ENCODE measurements at places on chromosomes 2 and 18.

GRCh38 chr2:55009277-55010060 is 40.8 kb downstream of the RTN4 start:
- DNase-seq, result no peak

DNA sequence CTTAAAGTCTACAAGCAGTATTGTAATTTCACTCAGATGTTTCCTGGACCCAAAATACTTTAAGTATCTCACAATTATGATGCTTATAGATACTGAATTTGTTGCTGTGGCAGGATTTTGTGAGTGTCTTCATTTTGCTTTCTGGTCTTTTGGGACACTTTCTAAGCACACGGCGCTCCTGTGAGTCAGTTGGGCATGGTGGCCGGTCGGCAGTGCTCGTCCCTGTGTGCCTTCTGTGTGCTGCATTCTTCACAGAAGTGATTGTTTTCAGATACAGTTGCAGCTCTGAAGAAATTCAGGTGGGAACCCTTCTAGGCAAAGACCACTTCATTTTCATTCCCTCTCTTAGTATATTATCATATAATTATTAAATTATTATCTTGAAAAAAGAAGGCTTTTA is 273.3 kb downstream of the ZNF407 start:
- no peak for DNase-seq

GRCh38 chr18:711657-712400 is 601 bp downstream of the ENOSF1 start:
- no peak for DNase-seq

- DNase-seq, result no peak
These were observed 71.1 kb downstream of the EXOC6B start for GRCh38 chr2:72754628-72755320.

DNA sequence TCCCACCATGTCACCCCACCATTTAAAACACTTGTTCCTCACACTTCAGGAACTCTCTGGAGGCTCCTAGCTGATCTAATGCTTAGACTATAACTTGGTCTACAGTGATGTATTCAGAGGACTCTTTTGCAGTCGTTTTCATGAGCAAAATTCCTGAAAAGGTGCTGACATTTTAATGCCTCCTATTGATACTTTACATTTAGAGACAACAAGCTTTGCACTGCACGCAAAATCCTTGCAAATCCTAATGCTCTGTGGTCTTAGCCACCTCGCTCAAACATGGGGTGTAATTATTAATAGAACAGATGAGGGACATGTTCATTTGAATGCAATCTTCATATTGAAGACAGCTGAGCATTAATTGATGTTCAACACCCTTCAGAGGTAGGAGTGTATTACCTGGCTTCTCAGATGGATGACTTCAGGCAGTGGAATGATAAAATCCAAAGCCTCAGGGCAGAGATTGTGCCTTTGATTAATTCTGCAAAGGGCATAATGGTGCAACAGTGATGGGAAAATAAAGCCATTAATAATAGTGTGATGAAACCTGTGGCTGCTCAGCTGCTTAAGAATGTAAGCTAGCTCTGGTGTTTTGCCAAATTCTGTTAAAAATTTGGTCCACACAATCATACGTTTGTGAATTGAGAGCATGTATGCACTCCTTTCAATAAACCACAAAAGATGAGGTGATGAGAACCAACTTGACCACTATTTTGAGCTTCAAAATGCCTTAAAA is 5.4 kb downstream of the CTAGE1 start:
- no peak for DNase-seq

DNA sequence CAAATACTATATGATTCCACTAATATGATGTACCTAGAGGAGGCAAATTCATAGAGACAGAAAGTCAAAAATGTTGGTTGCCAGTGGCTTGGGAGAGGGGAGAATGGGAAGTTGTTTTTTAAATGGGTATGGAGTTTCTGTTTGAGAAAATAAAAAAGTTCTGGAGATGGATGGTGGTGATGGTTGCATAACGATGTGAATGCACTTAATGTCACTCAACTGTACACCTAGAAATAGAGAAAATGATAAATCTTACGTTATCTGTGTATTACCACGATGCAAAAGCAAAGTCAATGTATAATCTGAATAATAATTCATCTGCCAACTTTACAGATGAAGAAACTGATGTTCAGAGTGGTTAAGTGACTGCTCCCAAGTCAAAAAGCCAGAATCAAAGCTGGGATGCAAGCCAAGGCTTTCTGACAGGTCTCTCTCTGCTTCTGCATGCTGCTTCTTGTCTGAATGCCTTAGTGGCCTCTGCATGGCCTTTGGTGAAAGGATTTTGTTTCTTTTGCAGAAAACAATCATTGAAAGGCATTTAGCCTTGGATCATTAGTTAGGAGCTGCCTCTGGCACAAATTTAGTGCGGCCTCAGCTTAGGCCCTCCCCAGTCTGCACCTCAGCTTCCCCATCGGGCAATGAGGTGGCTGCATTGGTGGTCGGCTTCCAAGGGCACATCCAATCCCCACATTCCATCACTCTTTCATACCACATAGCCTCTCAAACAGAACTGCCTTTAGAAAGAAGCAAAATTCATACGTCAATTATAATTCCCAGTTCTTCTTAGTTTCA is 46.5 kb upstream of the MYCN start:
- DNase-seq, result no peak

DNA sequence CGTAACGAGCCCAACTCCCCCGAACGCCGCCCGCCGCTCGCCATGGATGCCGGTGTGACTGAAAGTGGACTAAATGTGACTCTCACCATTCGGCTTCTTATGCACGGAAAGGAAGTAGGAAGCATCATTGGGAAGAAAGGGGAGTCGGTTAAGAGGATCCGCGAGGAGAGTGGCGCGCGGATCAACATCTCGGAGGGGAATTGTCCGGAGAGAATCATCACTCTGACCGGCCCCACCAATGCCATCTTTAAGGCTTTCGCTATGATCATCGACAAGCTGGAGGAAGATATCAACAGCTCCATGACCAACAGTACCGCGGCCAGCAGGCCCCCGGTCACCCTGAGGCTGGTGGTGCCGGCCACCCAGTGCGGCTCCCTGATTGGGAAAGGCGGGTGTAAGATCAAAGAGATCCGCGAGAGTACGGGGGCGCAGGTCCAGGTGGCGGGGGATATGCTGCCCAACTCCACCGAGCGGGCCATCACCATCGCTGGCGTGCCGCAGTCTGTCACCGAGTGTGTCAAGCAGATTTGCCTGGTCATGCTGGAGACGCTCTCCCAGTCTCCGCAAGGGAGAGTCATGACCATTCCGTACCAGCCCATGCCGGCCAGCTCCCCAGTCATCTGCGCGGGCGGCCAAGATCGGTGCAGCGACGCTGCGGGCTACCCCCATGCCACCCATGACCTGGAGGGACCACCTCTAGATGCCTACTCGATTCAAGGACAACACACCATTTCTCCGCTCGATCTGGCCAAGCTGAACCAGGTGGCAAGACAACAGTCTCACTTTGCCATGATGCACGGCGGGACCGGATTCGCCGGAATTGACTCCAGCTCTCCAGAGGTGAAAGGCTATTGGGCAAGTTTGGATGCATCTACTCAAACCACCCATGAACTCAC is 673 bp downstream of the PCBP1 start:
- no peak for DNase-seq

GRCh38 chr18:45871431-45872084 is 46.1 kb downstream of the SIGLEC15 start:
- DNase-seq, result no peak

- no peak for DNase-seq
These were observed 142.8 kb downstream of the LPIN1 start for GRCh38 chr2:11889101-11889850.

DNA sequence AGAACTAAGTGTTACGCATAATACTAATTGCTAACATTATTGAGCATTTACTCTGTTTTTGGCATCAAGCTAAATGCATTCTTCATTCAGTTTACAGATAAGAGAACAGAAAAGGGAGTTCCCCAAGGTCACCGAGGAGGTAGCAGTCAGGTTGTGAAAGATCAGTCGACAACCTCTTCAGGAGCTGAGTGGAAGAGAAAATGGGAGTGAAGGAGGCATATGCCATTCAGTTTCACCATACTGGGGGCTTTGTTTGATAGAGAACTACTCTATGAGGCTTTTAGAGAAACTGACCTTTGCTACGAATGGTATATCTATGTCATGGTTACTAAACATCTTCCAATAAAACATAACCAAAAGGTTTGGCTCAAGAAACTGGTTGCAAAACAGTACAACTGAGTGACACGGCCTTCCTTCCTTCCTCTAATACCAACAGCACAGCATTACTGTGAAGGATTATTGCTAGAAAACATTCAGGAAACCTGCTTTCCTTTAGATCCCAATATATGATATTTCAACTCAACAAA is 112.1 kb downstream of the RBMS1 start:
- DNase-seq, result no peak

DNA sequence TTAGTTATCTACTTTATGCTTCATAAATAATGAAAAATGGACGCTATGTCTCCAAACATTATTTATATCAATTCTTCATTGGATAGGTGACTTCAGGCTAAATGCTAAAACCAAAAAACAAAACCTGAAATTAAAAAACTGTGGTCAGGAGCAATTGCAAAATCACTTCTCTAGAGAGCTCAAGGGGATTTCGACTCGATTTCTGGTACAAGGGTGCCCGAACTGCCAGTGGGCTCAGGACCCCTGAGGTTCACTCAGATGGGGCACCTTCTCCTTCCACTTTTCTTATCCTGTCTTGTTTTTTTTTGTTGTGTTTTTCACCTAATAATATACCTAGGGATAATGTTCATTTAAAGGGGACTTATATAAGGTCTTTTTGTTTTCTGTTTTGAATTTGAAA is 65.8 kb upstream of the CELF4 start:
- no peak for DNase-seq

GRCh38 chr18:10482985-10483949 is 28.8 kb downstream of the APCDD1 start:
- DNase-seq, result no peak

GRCh38 chr18:24055878-24056277 is 41.3 kb downstream of the TTC39C start:
- no peak for DNase-seq

- no peak for DNase-seq
These were observed at the start of gene MCFD2 for GRCh38 chr2:46915281-46915810. Gene MCFD2, minus strand, starts transcription at chr2:46915806. Its CDS starts 6,635 bp downstream, at chr2:46909171.

DNA sequence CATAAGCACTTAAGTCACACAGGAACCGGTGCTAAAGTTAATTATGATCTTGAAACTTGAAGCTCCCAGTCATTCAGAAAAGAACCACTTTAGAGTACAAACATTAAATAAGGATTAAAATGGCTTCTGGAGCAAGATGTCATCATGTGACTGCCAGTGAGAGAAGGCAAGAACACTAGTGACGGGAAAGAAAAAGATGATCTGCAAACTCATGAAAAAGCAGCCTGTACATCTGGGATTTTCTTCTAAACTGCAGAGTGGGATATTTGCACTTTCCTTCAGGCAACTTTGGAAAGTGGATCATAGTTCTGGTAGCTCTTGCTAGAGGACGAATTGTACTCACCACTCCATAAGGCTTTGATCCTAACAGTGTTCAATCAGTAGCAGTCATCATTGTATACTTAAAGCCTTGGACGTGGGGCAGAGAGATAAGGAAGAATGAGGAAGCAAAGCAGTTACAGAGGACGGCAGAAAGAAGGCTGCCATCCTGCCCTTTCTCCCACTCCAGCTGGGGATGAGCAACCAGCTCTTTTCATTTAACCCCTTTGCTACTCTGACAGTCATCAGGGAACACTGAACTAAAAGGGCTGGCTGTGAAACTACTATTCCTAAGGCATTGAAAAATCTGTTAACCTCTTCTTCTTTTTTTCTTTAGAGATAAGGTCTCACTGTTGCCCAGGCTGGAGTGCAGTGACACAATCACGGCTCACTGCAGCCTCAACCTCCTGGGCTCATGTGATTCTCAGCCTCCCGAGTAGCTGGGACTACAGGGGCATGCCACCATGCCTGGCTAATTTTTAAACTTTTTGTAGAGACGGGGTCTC is 18.1 kb downstream of the ABHD3 start:
- DNase-seq, result no peak

DNA sequence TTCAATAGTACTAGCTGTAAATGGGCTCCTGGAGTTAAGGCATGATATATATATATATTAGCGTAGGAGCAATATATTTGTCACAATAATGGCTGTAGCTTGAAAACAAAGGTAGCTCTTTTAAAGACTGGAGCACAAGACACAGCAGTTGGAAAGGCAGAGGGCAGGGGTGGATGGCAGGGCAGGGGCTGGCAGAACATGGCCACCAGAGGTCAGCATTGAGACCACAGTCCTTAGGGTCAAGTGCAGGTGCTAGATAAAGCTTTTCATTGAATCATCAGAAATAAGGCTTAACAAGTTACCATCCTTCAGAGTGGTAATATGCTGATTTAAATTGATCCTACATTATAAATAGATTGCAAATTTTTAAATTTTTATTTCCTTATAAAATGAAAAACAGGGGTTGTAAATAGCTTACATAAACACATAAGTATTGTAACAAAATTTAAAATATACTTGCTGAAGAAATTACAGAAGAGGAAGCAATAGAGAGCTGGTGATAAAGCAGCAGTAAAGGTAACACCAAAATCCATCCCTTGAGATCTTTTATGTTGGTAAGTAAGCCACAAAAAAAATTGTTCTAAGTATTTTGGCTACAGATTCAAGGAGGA is 161.2 kb upstream of the PIEZO2 start:
- no peak for DNase-seq
